Fibroblast of villous mesenchyme (primary cell): ENCODE measurements at places on chromosomes 12 and 14. TPM values are rescaled to one million over a fixed set of nuclear protein-coding genes. Genes with fewer than 3 reads are reported as not detected.

AJUBA gene
- total RNA-seq: 105 and 131 TPM in 2 replicates

NELL2 gene
- total RNA-seq: 0.86 TPM in 1 of 2 replicates, not detected in the other

GDF11 gene
- 3.9 and 6.5 TPM in 2 replicates for total RNA-seq

CLEC4C gene
- total RNA-seq: not detected in 2 replicates

HSP90B1 gene
- total RNA-seq: 460 and 702 TPM in 2 replicates

PLEKHG7 gene
- not detected in 2 replicates for total RNA-seq

ERP29 gene
- 50.3 and 55.3 TPM in 2 replicates for total RNA-seq

HEATR5A gene
- total RNA-seq: 45.1 and 87.7 TPM in 2 replicates

PROX2 gene
- under 0.01 TPM in 1 of 2 replicates, not detected in the other for total RNA-seq

PNN gene
- 15.1 and 20.3 TPM in 2 replicates for total RNA-seq

OVCH1 gene
- total RNA-seq: under 0.01 TPM in 2 replicates

LRRK2 gene
- total RNA-seq: 1.3 and 1.6 TPM in 2 replicates

SAMD15 gene
- total RNA-seq: 1.3 and 1.6 TPM in 2 replicates

CMTM5 gene
- total RNA-seq: not detected in 2 replicates

PLXNC1 gene
- total RNA-seq: 0.86 and 0.97 TPM in 2 replicates

MORN3 gene
- 0.32 TPM in 1 of 2 replicates, not detected in the other for total RNA-seq

SIX1 gene
- total RNA-seq: under 0.01 and 0.64 TPM in 2 replicates

SLC25A3 gene
- total RNA-seq: 620 and 668 TPM in 2 replicates

PLD4 gene
- under 0.01 TPM in 1 of 2 replicates, not detected in the other for total RNA-seq

KRT72 gene
- not detected in 2 replicates for total RNA-seq

KLHL33 gene
- under 0.01 and 0.43 TPM in 2 replicates for total RNA-seq

MUCL1 gene
- total RNA-seq: not detected in 2 replicates

RDH5 gene
- total RNA-seq: 3.9 and 6.0 TPM in 2 replicates

MIP gene
- not detected in 2 replicates for total RNA-seq

GPRC5A gene
- 25.8 and 127 TPM in 2 replicates for total RNA-seq

P2RX2 gene
- total RNA-seq: not detected in 2 replicates

FOXN4 gene
- total RNA-seq: not detected in 2 replicates

ANKRD33 gene
- total RNA-seq: not detected in 2 replicates

KCNA1 gene
- total RNA-seq: not detected in 2 replicates

LYZ gene
- not detected in 2 replicates for total RNA-seq
